Stimulated activated CD8-positive, alpha-beta memory T cell treated with anti-CD3 and anti-CD28 coated beads, Interleukin-4, amount 100 ng/mL, for 1 hour (primary cell): ENCODE measurements at places on chromosomes 2 and 18.

GRCh38 chr18:56003009-56003719 is 415.2 kb upstream of the TCF4 start:
- no peak for DNase-seq

GRCh38 chr2:44770221-44771195 is 171.0 kb upstream of the SIX3 start:
- DNase-seq, result no peak

DNA sequence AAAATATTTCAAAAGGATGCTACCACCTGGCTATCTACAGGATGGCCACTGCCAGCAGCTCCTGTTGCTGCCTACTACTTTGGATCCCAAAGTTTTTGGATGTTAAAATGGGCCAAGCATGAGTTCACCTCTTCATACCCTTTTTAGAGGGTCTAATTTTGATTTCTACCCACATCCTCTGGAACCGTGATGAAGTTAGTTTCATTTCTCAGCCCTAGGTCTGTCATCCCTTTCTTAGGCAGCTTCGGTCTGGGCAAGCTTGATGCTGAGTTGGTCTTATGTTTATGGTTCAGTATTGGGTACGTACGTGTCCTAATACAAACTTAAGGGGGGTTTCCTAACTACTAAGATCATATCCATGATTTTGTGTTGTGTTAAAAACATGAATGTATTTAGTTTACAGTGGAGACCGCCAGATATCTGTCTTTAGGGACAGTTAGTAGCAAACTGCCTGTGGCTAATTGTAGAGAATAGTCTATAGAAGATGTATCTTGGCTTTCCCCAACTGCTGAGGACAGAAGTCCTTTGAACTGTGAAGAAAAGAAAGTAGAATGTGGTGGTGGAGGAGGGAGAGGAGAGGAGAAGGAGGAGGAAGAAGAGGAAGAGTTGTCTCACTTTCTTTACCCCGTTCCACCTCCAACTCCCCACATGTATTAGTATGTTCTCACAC is 184.9 kb downstream of the UBE2E3 start:
- DNase-seq, result no peak

- DNase-seq, result no peak
Measured at GRCh38 chr2:160411955-160412354, 81.7 kb downstream of the RBMS1 start.

GRCh38 chr2:239142806-239143205 is 258.0 kb downstream of the HDAC4 start:
- no peak for DNase-seq
